ENCODE measurements at places on chromosomes 5 and 9. TPM values are rescaled to one million over a fixed set of nuclear protein-coding genes. Genes with fewer than 3 reads are reported as not detected.

DNA sequence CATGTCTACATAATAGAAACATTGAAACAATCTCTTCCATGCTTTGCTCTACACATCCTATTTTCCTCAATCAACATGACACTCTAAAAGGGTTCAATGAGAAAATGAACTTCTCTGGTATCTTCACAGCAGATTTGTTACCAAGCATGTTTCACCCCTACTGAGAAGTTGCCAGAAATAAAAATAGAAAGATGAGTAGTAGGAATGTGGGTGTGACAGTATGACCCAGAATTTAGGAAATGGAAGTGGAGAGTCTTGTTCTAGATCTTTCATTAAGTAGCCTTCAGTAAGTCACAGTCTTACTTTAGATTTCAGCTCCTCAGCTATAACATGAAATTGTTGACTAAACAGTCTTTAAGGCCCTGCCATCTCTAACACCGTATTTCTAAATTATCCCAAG is 581.8 kb downstream of the EFNA5 start:
- DNase-seq = no peak

DNA sequence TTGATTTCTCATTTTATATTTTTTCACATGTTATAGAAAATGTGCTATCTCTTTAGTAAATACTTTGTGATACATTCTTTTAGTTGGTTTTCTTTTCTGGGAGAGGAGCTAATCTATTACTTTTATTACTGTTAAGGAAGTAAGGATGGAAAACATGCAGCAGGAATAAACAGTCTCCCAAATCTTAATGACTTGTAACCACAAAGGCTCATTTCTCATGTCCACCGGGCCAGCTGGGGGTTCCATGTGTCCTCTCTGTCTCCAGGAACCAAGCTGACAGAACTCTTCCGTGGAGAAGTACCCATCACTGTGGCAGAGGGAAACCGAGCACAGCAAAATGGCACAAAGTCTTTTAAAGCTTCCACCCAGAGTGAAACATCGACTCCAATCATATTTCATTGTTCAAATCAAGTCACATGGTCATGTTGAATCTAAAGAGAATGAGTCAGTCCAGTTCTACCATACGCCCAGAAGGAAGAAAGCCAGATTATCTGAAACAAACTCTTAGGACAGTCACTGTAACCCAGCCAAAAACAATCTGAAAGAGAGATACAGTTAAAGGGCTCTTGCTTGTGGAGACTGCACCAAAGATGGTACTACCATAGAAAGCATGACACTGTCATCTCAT is 97.1 kb upstream of the CDH6 start:
- no peak for DNase-seq

GRCh38 chr5:102772273-102772672 is 17.2 kb downstream of the PAM start:
- no peak for DNase-seq

DNA sequence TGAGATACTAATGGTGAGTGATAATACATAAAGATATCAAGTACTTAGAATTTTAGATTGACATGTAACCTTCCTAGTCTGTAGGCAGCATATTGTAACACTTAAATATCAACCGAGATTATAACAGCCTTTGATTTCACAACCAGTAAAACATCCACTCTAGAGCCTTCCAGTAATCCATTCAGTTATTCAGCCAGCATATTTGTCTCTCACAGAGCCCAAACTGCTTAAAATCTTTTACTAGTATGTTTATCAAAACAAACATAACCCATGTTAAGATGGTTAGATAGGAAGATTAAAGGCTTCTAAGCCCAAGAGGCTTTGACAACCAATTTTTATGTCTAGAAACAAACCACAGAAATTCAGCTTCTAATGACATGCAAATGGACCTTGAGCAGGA is 177.9 kb upstream of the FST start:
- no peak for DNase-seq

DNA sequence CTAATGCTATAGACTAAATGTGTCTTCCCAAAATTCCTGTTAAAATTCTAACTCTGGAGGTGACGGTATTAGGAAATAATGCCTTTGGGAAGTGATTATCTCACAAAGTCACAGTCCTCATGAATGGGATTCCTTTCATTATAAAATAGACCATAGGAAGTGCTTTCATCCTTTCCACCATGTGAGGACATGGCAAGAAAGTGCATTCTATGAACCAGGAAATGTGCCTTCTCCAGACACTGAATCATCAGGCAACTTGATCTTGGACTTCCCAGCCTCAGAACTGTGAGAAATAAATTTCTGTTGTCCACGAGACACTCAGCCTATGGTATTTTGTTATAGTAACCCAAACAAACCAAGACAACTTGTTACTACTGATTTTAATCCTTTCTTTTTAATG is 582.4 kb upstream of the C9orf72 start:
- DNase-seq = no peak

- no peak for DNase-seq
Observed at GRCh38 chr9:105050296-105050695, 122.3 kb upstream of the ABCA1 start.

DNA sequence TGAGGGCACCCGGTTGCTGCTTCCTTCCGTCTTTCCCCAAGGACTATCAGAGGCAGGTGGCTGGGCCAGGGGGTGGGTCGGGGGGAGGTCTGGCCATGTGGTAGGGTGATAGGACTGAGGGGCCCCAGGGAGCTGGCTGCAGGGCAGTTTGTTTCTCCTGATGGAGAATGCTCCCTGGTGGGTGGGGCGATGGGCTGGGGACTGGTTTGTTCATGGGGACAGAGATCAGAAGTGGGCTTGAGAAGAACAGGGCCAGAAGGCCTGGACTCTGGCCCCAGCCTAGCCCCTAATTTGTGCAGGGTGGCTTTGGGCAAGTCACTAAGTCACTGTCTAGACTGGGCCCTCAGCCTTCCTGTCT is 117.4 kb downstream of the RGS3 start:
- no peak for DNase-seq

DNA sequence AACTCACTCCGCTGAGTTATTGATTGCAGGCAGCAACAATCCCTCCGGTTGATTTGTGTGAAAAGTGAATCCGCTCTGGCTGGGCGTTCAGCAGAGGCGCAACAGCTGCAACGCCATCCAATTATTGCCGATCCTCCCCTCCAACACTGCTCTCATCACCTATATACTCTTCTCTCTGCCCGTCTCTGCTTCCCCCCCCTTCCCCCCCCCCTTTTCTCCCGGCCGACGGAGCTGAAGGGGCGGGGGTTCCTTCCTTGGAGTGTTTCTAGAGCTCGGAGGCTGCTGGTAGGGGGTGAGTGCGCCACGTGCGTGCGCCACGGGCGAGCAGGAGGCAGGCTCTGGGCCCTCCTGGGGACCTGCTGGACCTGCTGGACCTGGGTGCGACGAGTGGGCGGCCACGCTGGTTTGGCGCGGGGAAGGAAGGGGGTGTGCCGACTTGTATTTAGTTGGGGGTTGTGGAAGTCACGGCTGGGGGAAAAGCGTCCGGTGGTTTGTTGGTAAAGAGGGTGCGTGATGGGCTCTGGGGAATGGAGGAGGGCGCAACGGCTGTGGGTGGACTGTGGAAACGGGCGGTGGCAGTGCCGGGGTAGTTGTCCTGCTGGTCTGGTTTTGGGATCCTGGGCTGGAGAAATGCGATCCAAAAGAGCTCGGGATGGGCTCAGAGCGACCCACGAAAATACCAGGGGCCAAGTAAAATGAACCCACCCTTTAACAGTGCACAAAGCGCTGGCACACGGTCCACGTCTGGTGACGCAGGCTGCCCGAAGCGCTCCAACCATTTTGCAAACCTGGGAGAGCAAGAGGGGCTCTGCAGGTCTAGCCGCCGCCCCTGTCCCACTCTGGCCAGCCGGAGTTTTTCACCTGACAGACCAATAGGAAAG is 6.4 kb upstream of the MEF2C start:
- no peak for DNase-seq

- DNase-seq = no peak
Observed at GRCh38 chr5:135715267-135716055, 119.0 kb upstream of the SLC25A48 start.

- no peak for DNase-seq
Observed at GRCh38 chr9:36499174-36499890, 73.4 kb upstream of the MELK start.

DNA sequence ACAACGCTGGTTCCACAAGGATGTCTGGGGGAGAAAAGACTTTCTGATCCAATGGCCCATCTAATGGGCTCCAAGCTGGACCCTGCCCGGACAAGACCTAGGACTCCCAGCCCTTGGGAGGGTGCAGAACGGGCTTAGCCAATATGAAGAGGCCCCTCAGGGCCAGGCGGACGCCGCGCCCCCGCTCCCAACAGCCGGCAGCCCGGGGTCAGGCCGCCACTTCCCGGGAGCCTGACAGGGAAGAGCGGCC is 493 bp downstream of the P4HA2 start:
- no peak for DNase-seq

DNA sequence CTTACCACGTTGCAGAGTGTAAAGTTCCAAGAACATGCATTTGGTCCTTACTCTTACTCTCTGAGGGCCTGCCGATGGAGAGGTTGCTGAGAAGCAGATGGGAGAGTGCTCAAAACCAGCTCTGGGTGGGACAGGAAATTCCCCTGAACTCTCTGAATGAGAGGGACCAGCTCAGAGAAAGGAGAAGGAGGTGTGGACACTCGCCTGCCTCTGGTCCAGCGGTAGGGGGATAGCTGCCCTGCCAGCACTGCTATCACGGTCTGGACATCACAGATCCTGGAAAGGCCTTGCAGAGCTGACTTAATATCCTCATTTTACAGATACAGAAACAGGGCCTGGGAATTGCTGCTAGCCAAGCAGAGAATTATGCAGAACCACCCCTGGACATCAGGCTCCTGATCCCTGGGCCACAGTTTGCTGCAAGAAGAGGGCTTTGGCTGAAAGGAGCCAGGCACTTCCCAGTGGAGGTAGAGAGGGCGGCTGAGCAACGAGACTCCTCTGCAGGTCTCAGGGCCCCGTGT is 4.9 kb downstream of the TRAF1 start:
- DNase-seq = no peak

DNA sequence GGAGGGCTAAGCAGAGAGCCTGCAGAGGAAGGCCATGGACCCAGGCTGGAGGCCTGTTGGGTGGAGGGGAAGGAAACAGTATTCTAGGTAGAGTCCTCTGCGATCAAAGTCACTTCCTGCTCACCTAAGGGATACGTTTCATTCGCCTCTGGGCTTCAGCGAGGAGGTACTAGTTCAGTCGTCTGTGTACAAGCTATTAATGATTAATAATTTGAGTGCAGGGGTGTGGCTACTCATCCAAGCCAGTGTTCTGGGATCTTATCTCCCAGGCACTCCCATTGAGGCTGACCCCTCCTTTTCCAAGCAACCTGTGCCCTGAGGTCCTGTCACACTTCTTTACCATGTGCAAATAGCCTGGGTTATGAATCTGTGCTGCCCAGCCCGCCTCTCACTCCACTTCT is 25.2 kb downstream of the RALGPS1 start:
- DNase-seq = peak; percentile 94

DNA sequence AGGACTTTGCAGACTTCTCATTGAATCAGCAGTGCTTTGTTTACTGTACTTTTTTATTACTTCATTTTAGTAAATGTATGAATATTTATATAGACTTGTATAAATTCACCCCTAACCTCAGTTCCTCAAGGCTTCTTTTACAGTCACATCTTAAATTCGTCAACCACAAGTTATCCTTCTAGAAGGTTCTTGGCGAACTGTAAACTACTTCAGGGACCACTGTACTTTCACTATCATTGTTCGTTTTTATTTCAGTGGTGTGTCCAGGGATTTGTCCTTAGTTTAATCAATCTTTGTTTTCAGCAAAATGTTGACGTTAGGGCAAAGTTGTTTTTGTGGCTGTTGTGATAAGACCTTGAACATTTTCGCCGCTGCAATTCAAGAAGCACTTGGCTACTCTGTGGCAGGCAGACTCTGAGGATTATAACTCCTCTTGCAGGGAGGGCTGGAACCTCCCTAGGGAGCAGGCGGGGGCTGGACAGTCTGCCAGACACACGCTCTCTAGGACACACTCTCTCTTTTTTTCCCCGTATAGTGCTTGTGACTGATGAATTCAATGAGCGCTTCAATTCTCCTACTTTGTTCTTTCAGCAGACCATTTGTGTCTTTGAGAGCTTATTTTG is 252.8 kb downstream of the FBXL7 start:
- DNase-seq = no peak

GRCh38 chr5:22033066-22033465 is 820.1 kb downstream of the CDH12 start:
- DNase-seq = no peak

The QRFP gene
- not detected for total RNA-seq

The PSD2 gene
- total RNA-seq = 0.09 TPM

The TRIO gene
- total RNA-seq = 92.0 TPM

The DMRT3 gene
- total RNA-seq = not detected

The SQSTM1 gene
- total RNA-seq = 259 TPM

The HMCN2 gene
- 0.53 TPM for total RNA-seq
